ENCODE measurements at places on chromosomes 4 and X.

DNA sequence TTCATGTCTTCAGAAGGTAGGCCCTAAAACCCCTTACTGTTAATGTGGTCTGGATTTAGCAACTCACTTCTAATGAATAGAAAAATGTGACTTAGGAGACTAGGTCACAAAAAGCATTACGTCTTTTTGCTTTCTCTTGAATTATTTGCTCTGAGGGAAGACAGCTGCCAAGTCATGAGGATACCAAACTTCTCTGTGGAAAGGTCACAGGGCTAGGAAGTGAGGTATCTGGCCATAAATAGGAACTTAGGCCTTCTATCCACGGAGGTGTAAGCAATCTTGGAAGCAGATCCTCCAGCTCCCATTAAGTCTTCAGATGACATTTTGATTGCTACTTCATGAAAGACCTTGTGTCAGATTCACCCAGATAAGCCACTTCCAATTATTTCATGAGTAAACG lies 120.6 kb downstream of the JADE1 start:
- DNase-seq = no peak

DNA sequence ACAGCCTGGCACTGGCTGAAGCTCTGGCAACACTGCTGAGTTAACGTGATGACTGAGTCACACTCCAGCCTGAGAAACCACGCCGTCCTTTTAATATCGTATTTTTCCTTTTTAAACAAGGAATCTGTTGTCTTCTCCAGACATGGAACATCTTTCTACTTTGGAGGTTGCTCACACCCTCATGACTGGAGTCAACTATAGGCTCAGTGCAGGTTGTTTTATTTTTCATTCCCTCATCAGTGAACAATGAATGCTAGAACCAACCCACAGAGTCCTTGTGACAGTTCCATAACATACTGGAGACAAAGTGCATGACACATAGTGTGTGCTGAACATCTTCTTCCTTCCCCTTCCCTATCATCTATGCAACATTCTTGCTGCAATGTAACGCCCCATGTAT lies 76.8 kb upstream of the CPEB2 start:
- DNase-seq = no peak

DNA sequence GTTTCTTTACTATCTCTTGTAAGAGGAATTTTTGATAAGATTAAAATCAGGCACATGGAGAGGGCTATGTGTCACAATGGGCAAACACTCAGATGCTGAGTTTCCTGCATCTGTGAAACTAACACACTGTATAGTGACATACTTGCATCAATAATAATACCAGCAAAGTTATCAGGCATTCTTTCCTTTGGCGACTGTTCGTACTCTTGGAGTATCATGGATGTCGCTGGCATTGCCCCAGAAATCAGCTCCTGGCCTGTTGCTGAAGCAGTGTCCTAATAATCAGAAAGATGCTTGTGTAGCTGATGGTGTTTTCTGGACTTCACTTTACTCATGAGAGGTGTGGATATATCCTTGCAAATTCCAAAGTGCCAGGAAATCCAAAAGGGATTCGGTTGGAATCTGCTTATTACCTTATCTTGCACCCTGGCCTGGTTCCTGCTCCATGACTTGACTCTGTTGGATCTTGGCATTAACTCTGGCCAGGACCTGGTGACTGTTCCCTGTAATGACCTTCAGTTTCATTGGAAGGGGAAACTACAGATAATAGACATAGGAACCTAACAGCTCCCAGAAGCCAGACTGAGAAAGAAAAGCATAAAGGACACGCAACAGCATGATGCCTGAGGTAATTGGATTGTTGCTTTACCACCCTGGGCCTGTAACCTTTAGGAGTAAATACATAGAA lies 762.5 kb upstream of the GRIA3 start:
- DNase-seq = no peak

DNA sequence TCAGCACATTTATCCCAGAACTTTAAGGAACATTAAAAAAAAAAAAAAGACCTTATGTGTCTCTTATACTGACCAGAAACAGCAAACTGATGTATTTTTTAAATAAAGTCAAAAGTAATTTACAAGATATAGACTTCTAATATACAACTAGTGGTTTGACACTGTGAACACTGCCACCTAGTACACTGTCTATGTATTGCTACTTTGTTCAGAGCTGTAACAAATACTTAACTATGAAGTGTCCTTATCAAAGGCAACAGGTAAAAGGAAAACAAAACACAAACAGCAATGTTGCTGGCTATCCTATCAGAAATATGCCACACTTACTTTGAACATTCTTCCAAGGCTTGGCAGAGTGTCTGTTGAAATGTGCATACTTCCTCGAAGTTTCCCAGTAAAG lies 60.4 kb downstream of the CD40LG start:
- no peak for DNase-seq

DNA sequence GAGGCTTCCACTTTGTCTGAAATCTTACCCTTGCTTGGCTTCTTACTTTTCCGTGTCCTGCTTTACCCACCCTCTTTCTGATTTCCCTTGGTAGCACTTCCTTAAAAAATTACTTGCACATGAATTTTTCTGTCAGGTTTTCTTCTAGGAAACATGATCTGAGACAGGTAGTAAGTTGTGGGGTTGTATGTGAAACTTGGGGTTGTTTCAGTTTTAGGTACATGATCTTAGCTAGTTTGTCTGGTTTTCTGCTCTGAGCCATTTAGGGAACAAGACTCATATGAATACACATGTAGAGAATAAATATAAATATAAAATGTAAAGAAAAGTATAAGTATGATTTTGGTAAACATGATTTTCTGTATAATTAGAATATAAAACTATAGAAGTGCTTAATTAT lies 17.4 kb upstream of the ARMCX2 start:
- DNase-seq = no peak

GRCh38 chr4:52554612-52555355 lies 104.3 kb downstream of the USP46 start:
- no peak for DNase-seq

DNA sequence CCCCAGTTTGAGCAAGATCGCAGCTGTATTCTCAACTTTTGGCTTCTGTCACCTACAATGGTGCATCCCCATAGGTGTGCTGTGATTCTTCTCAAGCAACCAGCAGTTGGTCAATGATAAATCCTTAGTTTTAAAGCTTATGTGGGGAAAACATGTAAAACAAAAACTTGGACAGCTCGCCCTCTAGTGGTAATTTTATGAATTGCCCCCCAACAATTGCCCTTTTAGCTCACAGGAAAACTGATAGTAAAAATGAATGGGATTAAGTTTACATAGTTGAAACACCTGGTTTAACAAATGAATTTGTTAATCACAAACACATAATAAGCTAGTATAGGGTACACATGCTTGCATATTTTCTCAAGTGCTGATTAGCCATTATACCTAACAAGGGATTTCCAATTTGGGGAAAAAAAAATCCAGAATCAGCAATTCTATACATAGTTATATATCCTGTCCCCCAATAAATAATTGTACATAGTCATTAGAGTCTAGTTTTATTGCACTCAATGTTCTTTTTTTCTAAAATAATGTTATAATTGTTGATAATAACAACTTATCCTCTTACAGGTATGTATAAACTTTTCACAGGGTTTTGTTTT lies 30.1 kb downstream of the TEX13A start:
- no peak for DNase-seq

GRCh38 chr4:88531549-88531948 lies 8.0 kb upstream of the PYURF start:
- DNase-seq = no peak

DNA sequence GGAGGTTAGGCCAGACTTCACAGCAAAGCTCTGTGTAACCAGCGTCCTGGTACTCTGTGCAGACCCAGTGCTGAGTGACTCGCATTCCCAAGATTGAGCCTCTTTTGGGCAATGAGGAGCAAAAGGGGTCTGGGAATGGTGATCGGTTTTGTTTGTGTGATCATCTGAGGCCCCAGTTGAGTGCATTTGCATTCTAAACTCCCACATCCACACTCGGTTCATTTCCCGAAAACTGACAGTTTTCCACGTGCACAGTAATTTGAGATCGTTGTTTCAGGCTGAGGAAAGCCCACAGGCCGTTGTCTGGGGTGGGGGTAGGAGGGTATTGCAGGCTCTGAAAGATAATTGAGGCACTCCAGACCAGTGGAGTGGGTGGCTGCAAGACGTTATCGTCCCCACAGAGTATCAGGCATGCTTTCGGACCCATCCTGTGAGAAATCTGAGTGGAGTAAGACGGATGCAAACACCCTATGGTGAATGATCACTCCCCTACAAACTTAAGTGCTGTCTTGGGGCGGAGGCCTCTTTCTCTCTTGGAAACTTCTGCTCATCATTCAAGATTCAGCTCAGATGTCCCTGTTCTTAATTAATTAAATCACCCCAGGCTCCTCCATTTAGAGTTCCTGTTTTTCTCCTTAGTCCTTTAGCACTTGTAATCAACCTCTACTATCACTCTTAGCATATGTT lies 96.1 kb downstream of the AFF1 start:
- DNase-seq = no peak

- DNase-seq = no peak
These were observed 50.9 kb downstream of the REPS2 start for GRCh38 chrX:16997313-16997712.

GRCh38 chr4:121344098-121344497 lies 36.7 kb downstream of the QRFPR start:
- no peak for DNase-seq

- no peak for DNase-seq
These were observed 36.2 kb downstream of the NHS start for GRCh38 chrX:17411205-17411604.

GRCh38 chr4:140666889-140667614 lies 89.1 kb downstream of the TBC1D9 start:
- DNase-seq = no peak

DNA sequence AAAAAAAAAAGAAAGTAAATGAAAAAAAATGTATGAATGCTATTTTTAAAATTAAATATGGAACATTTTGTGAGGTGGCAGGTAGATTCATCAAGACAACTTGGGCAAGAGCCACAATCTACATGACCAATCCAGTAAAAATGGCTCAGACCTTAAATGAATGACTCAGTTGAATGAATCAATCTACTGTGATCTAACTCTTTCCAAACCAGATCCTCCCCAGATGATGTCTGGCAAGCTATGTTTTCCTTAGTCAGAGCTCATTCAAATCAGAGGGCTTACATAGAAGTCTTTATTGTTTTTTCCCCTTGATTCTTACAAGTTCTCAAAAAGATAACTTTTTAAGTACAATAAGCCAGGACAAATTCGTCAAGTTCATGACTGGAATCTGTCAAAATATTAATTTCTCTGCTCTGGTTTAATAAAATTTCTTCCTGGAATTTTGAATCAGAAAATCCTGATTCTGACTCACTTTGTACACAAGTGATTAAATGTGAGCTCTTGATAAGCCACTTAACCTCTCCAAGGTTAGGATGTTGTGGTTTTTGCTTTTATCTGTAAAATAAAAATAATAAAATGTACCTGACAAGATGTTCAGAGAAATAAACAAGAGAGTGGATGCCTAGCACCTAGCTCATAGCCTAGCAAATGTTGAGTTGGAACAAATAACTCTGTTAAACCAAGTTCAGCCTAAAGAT lies 105.6 kb upstream of the SMIM31 start:
- no peak for DNase-seq

DNA sequence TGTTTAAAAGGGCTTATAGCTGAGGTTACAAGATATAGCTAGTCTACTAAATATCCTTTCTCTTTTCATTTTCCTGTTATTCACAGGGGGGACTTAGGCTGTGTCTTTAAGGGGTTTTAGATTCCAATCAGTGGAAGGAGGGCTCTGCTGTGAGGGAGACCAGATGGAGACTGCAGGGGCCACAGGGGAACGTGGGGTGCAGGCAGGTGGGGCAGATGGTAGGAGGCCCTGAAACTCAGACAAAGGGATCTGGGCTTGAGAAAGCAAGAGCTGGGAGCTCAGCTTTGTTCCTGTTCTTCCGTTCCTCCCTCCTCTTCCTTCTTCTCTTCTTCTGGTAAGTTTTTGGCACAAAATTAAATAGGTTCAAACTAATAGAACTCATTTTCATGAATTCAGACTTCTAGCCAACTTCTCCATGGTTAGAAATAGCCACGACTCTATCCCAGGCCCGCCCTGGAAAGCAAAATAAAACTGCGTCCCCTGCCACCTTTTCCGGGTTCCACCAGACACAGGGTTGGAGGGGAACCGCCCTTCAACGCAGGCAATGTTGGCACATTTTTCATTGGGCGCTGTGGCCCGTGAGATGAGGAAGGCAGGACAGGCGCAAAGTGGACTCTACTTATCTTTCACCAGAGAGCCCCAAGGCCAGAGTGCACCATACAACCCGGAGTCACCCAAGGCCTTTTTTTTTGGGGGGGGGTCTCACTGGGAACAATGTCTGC lies 3.5 kb upstream of the TMSB4X start:
- DNase-seq = no peak

DNA sequence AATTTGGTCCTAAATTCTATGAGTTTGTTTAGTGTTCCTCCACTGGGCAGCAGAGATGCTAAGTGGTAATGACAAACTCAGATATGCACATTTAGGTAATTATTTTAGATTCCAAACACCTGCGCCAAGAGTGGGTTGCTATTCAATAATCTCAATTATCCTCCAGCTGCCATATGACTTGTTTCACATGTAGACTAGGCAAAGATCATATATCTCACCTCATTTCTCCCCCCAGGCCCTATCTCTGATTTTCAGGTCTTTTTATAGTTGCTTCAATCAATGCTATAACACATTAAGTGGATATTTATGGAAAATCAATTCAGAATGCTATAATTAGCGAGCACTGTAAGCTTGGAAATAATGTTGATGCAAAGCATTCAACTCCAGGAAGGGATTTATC lies 217.6 kb downstream of the KCTD8 start:
- DNase-seq = no peak

GRCh38 chr4:8255698-8256441 lies 13.7 kb upstream of the HTRA3 start:
- no peak for DNase-seq

GRCh38 chr4:45897946-45898585 lies 225.8 kb downstream of the GABRG1 start:
- DNase-seq = no peak

- DNase-seq = no peak
These were observed 15.5 kb downstream of the NUDT6 start for GRCh38 chr4:122906859-122907305.

DNA sequence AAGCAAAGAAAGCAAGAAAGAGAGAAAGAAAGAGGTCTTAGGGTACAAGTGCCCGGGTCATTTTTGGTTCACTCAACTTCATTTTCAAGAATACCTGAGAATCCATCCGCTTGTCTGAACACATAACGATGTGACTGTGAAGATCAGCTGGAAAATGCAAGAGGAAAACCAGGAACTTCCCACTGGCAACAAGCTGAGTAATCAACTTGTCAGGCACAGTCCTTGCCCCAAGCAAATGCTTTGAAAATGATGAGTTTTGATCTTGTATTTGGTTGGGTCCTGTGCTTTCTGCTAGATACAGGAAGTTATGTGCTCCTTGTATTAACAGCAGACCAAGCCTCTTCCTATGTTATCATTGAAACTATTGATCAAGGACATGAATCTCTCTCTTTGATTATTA lies 239.1 kb downstream of the ASMT start:
- DNase-seq = no peak

GRCh38 chr4:188930822-188931221 lies 791.6 kb downstream of the TRIML1 start:
- no peak for DNase-seq

Measured in stimulated activated CD8-positive, alpha-beta memory T cell treated with anti-CD3 and anti-CD28 coated beads, Interleukin-4, amount 100 ng/mL, for 1 hour (primary cell).